ENCODE measurements at places on chromosomes 13 and 19. TPM values are rescaled to one million over a fixed set of nuclear protein-coding genes. Genes with fewer than 3 reads are reported as not detected.

LAIR1 gene
- 2.9 TPM for polyA plus RNA-seq

PTH2 gene
- not detected for polyA plus RNA-seq

SCN1B gene
- 89.1 TPM for polyA plus RNA-seq

PSG2 gene
- polyA plus RNA-seq = not detected

ZIC5 gene
- not detected for polyA plus RNA-seq

ELAVL3 gene
- 0.14 TPM for polyA plus RNA-seq

NLRP7 gene
- not detected for polyA plus RNA-seq

KISS1R gene
- polyA plus RNA-seq = not detected

NRTN gene
- 31.7 TPM for polyA plus RNA-seq

ODAD3 gene
- 1.1 TPM for polyA plus RNA-seq

OLFM2 gene
- 15.9 TPM for polyA plus RNA-seq

TLE2 gene
- polyA plus RNA-seq = 68.6 TPM

DNA sequence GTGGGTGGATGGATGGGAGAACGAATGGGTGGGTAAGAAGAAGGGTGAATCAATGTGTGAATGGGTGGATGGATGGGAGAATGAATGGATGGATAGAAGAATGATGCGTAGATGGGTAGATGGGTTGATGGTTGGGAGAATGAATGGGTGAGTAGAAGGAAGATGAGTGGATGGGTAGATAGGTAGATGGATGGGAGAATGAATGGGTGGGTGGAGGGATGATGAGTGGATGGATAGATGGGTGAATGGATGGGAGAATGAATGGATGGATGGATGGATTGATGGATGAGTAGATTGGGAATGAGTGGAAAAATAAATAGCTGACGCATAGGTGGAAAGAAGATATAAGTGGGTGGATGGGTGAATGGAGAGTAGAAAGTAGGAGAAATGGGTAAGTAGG lies 16.5 kb downstream of the VSTM2B start:
- DNase-seq = no peak

- peak; percentile 20 for DNase-seq
Observed at GRCh38 chr19:38839816-38840582, 8.4 kb upstream of the ECH1 start.

DNA sequence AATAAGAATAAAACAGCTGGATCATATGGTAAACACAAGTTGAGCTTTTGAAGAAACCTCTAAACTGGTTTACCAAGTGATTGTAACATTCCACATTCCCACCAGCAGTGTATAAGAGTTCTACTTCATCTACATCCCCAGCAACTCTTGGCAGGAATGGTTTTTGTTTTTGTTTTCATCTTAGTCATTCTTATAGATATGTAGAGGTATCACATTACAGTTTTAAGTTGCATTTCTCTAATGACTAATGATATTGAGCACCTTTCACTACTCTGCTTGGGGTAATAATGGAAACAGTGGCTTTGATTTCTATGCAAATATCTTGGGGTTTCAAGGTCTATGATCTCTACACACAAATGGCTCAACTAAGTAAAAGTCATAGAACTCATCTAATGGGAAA lies 614.5 kb downstream of the TBC1D4 start:
- DNase-seq = no peak

- no peak for DNase-seq
Observed at GRCh38 chr13:43482026-43482425, 304.7 kb downstream of the ENOX1 start.

- DNase-seq = no peak
Observed at GRCh38 chr13:43354153-43354945, 331.0 kb downstream of the DNAJC15 start.

- DNase-seq = no peak
Observed at GRCh38 chr19:43599635-43600295, 3.4 kb downstream of the ZNF576 start.

- peak; percentile 91 for DNase-seq
Observed at GRCh38 chr19:44757057-44757734, 8.7 kb downstream of the BCL3 start.

- DNase-seq = no peak
Observed at GRCh38 chr19:33673258-33673875, 51.6 kb downstream of the CHST8 start.

- no peak for DNase-seq
Observed at GRCh38 chr13:99446242-99446641, 55.0 kb upstream of the TM9SF2 start.

DNA sequence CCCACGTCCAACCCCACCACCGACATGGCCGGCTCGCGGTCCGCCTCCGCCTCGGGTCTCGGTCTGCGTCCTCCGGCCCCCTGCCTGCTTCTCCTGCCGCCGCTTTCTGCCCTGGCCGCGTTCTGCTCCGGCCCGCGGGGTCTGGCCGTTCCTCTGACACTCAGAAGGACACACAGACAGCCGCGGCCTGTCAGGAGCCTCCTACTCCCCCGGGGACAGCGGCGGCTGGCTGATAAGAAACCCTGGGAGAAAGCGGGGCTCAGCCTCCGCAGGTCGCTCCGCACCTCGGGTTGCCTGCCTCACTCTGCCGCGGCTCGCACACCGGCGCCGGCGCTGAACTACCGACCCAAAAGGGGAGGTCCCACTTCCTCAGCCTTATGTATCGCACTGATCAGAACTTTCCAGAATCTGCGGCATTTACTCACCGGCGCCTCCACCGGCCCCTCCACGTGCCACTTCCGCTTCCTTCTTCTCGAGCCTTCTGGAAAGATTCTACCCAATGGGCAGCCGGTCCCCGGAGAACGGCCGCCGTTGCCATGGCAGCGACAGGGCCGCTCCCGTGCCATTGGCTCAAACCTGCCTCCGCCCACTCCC lies at the start of gene HSPH1:
HSPH1 (minus strand) TSS at position 348 of the 594 bp plus-strand sequence; CDS start at position 26, 322 bp downstream.
- DNase-seq = peak; percentile 100

DNA sequence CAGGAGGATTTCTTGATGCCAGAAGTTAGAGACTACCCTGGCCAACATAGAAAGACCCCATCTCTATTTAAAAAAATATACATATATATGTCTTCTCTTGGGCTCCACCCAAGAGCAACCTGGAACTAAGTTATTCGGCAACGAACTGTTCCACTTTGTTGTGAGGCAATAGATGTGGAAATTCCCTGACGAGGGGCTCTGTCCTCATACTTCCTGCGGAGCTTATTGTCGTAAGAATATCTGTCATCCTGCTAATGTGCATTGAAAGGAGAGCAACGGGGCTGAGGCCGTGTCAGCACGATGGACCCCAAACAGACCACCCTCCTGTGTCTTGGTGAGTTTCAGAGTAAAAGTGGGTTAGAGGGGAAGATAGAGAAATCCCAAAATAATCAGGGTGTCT lies at the start of gene FCAR:
FCAR (plus strand) TSS at position 246 of the 400 bp plus-strand sequence; CDS start at position 301, 55 bp downstream.
- no peak for DNase-seq

DNA sequence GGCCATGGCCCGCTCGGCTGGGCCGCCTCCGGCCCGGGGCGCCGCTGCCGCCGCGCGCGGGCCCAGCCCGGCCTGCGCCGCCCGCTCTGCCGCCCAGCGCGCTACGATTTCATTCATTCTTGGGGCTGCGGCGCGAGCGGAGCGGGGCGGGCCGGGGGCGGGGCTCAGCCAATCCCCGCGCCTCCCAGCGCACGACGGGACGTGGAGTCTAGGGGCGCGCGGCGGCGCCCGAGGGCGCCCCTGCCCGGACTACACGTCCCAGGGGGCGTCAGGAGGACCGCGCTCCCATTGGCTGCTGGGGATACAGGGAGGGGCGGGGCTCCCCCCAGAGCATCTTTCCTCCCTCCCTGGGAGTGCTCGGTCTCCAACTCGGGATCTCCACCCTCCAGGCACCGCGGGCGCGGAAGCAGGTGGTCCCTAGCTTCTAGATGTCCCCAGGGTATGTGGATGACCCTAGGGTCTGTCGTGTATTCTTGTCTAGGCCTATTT lies 5.6 kb upstream of the DPF1 start:
- DNase-seq = peak; percentile 67

GRCh38 chr13:101916108-101916774 lies 463.8 kb downstream of the ITGBL1 start:
- DNase-seq = peak; percentile 74

GRCh38 chr19:15584541-15585115 lies 30.4 kb upstream of the CYP4F8 start:
- peak; percentile 91 for DNase-seq

GRCh38 chr13:40503011-40503410 lies 163.4 kb downstream of the FOXO1 start:
- DNase-seq = no peak

DNA sequence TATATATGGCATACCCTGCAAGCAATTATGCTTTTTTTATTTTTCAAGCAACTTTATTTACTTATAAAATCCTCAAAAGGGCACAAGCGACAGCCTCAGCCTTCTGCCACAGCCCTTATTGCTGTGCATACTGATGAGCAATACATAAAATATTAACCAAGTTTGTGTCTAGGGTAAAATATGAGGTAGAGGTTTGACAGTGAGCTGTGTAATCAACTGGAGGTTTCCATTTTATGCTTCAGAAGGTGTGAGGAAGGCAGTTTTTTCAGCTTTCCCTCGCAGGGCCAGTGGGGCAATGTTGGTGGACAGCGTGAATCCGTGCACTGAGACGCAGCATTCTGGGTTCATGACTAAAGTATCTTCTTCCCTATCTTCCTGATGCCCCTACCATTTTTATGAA lies 310.4 kb downstream of the IRS2 start:
- DNase-seq = no peak

GRCh38 chr13:90673746-90674145 lies 673.7 kb upstream of the MIR17HG start:
- no peak for DNase-seq

GRCh38 chr13:74678308-74678965 lies 544.2 kb upstream of the KLF12 start:
- no peak for DNase-seq

DNA sequence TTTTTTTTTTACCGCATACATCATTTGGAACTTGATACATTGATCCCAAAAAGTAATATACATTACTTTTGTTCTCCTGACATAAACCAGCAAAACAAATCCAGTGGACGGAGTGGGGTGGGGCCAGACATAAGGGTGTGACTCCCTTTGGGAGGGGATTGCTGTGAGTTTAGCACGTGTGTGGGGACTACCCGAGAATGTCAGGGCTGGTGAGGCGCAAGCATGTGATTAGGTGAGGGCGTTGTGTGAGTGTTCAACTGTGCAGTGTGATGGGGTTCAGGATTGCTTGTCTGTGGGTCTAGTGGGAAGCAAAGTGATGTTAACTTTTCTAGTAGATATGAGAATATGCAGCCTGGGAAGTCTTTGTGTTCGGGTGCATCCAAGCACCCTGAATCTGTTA lies 468.0 kb downstream of the TSHZ3 start:
- DNase-seq = no peak

GRCh38 chr13:107883561-107884175 lies 331.7 kb downstream of the LIG4 start:
- DNase-seq = no peak

DNA sequence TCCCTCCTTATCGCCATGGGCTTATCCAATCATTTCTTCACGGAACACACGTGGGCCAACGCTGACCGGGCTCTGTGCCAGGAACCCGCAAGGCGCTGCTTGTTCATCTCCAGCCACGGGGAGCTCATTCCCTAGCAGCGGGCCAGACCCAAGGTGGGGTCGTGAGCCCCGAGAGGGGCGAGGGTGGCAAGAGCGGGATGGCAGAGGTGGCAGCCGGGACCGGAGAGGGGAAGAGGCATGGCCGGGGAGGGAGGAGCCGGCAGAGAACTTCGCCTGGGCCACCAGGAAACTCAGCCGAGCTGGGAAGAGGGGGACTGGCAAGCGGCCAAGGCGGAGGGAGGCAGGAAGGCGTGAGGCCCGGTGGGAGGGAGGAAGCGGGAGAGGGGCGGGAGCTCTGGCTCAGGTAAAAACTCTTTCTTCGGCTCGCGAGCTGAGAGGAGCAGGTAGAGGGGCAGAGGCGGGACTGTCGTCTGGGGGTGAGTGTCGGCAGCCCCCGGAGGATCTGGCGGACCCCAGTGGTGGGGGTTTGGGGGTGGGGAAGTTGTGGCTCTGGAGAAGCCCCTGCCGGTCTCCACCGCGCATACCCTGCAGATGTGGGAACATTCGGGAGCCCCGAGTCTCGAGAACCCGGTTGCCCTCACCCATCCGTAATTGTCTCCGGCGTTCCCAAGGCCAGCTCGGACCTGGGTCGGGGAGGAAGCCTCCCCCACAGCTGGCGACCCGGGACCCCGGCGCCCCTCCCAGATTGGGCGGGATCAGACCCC lies at the start of gene B3GNT3:
B3GNT3 (plus strand) TSS at position 408 of the 764 bp plus-strand sequence. CDS start 12,670 bp downstream, outside the sequence.
- peak; percentile 75 for DNase-seq

DNA sequence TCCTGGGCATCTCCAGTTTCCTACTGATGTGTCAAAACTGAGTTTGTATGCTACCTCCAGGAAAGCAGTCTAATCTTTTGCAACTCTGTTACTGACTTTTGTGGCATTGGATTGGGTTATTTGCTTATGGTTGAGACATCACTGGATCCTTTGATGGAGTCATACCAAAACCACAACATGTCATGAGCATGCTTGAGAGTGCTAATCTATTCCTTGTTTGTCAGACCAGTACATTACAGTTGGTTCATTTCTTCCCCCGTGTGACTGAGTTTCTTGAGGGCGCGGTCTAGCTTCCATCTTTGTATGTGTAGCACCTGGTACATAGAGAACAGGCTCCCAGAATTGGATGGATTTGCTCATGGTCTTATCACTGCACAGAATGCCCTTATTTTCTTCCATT lies 43.2 kb downstream of the SUGT1 start:
- DNase-seq = no peak

- DNase-seq = no peak
Observed at GRCh38 chr19:34350161-34350561, 14.8 kb upstream of the GPI start.

GRCh38 chr13:94712287-94712811 lies at the start of gene SOX21:
SOX21 (minus strand) TSS chr13:94712545; CDS start chr13:94712049, 496 bp downstream.
- DNase-seq = no peak

- DNase-seq = peak; percentile 82
Observed at GRCh38 chr19:35495107-35496064, 5.1 kb upstream of the KRTDAP start.

GRCh38 chr13:33933810-33934209 lies 115.9 kb downstream of the RFC3 start:
- DNase-seq = no peak

DNA sequence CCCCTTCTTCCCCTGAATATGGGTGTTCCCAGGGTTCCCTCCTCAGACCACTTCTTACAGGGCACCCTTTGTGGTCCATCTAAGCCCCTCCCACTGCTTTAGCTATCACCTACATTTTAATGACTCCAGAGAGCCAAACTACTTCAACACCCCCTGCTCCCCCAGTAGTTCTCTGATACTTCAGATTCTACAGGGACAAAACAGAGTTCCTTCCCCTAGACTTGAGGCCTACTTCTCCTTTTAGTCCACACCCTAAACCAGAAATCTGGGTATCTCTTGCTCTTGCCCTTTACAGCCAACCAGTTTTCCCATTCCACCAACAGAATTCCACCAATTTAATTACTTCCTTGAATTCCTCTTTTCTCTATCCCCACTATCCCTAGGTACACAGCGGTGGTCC lies 107.2 kb downstream of the KCNRG start:
- no peak for DNase-seq

- DNase-seq = no peak
Observed at GRCh38 chr19:50024719-50025021, 502 bp downstream of the VRK3 start.

DNA sequence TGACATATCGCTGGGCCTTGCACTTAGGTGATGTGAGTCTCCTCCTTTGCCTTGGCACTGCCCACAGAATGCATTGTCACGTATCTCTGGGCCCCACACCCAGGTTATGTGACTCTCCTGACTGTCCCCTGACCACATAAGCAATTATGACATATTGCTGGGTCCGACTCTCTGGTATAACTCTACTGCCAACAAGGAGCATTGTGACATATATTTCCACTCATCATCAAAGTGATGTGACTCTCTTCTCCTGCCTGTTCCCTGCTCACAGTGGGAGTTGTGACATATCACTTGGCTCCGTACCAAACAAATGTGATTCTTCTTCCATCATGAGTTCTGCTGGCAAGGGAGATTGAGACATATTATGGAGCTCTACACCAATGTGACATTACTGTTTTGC lies 15.4 kb upstream of the ZNF681 start:
- no peak for DNase-seq

All from right cardiac atrium (tissue), 5 donors.